Stimulated activated CD4-positive, alpha-beta T cell treated with anti-CD3 and anti-CD28 coated beads, Interleukin-1b, Interleukin-23, amount 100 ng/mL, for 24 hours (primary cell): ENCODE measurements at places on chromosomes 3 and 15.

GRCh38 chr15:34460451-34460850 is 22.8 kb upstream of the GOLGA8A start:
- no peak for DNase-seq

GRCh38 chr3:101381809-101382208 is 61.4 kb upstream of the IMPG2 start:
- no peak for DNase-seq

DNA sequence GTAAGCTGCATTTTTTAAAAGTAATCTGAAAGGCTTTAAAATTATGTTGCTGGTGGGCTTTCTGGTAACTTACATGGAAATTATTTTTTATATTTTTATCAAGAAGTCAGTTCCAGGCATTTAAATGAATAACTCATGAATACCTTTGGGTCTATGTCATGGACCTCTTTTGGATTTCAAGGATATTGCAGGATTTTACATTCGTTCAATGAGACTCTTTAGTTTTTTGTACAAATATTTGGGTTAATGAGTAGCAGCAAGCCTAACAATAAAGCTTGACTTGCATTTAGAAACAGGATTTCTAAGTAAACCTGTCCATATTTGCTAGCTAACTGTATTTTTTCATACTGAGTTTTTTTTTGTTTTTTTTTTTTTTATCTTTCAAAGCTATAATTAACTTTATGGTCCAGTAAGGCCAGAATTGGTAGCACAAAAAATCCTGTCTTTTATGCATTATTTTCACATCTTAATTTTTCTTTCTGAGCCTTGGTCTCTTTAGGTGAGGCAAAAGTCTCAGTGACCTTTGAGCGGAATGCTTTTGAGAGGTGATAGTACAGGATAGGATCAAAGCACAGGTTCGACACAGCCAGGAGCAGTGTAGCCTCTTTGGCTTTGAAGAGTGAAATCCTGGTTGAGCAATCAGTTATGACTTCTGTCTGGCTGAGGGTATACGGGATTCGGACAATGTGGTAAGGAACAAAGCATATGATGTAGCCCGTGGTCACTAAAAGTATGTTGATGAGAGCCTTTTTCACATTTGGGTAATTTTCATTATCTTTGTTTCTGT is 4.8 kb downstream of the GPR171 start:
- no peak for DNase-seq

DNA sequence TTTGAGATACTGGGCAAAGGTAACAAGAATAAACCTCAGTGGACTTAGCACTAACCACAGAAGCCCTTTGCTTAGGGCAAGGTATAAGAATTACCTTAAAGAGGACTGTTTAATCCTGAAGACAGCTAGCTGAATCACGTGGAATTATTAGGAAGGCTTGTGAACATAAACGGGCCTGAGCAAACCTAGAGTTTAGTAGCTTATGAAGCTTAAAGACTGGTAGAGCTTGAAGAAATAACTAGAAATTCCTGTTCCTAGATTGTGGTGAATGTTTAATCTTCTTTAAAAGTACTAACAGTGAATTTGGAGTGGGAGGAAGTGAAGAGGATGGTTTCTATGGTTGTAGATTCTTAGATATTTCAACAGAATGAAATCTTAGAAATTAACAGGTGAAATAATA is 428.9 kb upstream of the THRB start:
- DNase-seq, result no peak

GRCh38 chr3:126442094-126442855 is 33.4 kb downstream of the ZXDC start:
- DNase-seq, result no peak

GRCh38 chr3:54069961-54070360 is 52.4 kb upstream of the CACNA2D3 start:
- no peak for DNase-seq

DNA sequence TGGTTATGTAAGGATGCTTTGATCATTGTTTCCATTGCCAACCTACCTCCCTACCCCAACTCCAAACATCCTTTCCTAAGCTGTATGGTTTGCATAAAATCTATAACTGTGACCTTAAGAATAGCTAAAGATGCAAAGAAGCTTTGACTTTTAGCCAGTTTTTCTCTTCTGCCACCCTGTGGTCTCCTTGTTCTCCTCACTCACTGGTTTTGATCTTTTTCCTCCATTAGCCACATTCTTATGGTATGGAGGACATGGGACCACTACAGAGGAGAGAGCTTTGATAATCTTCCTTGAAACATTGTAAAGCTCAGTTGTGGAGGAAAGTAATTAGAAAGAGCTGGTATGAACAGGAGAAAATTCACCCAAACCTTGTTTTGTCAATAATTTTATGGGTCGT is 115.9 kb downstream of the NEK11 start:
- no peak for DNase-seq

DNA sequence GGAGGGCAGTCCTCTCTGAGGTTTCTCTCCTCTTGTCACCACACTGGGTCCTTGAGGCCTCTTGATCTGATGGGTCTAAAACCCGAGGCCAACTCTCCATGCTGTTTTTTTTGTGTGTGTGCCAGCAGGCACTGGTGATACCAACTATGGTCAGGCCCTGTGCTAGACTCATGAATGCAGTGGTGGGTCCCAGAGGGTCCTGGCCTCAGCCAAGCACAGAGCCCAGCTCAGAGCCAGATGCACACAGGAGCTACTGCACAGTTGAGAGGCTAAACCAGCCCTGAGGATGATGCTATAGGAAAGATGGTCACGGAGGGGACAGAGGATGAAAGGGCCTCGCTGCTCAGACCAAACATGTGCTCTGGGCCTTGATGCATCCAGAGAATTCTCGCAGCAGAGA is 33.5 kb downstream of the RAB6B start:
- DNase-seq, result no peak

DNA sequence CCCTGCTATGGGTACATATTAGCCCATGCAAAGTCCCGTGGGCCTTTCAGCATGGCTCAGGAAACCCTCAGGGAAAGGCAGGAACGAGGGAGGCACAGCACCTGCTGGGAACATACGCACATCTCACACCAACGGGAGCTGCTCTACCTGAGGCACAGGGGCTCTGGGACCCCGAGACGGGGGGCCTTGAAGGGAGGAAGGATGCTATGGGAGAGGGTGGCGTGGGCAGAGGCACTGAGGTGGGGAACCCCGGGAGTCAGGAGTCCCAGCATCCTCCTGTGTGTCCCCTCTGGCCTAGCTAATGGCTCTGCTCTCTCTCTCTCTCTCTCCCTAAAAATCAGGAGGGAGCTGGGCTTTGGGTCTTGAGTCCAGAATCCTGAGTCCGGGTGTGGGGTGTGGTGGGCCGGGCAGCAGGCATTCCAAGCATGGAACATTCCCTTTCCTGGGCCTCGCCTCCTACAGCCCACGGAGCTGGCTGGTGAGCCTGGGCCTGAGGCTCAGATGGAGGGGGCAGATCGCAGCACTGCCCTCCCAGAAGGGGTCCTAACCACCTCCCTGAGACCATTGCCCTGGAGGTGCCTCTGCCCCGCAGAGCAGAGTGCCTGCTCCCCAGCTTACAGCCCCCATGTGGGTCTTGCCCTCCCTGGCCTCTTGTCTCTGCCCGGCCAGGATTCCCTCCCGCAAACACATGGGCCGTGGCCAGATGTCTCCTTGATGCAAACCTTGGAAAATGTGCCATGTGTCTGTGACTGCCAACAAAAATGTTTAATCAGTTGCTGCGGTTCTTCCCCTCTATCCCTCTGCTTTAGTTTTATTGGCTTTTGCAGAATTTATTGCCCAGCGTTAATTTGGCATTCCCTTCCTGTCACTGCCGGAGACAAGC is 101.6 kb downstream of the TMEM266 start:
- DNase-seq, result no peak

DNA sequence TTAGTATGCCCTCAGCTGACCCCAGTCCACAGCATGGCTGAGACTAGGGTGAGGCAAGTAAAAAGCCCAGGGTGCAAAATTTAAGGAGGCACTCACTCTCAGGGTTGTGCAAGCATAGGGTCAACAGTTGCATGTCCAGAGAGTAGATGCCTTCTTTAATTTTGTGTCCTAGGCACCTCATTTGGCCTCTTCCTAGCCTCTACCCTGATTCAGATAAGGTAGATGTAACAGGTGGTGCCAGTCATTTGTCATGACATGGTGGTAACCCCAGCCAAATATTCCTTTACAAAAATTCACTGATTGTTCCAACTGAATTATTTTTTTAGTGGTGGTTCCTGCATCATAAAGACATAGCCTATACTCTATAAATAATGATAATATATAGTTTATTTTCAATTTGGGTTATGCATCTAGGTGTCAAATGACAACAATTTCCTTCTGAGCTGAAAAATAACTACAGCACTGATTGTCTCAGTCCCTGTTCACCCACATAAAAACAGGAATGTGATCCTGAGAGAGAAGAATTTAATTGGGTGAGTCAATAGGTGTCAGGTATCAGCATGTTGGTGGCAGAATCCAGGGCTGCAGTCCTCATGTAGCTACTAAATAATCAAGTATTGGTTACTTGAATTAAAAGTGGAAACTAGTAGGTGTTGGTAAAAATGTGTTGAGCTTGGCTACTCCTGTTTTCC is 44.2 kb upstream of the TIPARP start:
- no peak for DNase-seq

GRCh38 chr3:127417709-127418559 is 130.1 kb upstream of the PRR20G start:
- no peak for DNase-seq

GRCh38 chr3:106725566-106725965 is 651.7 kb upstream of the CCDC54 start:
- no peak for DNase-seq

DNA sequence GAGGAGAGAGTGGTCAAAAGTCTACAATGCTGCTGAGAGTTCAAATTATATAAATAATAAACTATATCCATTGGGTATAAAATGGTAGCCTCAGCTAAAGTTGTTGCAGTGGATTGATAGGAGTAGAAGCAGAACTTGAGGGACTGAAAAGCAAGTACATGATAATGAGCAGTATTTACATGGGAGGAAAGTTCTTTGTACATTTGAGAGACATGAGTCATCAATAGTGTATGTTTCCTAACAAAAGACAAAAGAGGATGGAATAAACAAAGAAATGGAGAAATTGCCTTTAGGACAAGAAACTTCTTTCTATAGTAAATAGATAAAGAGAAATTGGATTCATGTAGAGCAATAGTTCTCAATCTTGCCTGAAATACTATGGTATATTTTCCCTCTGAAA is 110.0 kb upstream of the PLSCR5 start:
- DNase-seq, result no peak
